ENCODE measurements at places on chromosomes 7 and 10.

DNA sequence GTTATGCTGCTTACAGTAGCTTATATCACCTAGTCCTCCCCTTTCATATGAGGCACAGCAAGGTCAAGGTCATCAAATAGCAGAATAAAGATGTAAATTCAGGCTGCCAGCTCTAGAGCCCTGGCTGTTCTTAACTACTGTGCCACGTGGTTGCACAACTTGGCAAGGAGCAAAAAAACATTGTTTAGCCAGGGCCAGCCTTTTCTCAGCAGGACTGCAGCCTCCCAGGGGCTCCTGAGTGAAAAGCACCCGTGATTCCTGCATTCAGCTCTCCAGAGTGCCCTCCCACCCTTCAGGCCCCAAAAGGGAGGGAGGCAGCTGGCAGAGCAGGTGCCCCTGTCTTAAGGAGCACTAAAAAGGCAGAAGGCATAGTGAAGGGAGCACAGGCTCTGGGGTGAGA, 31.8 kb upstream of the TM9SF3 start:
- DNase-seq: peak; percentile 44

DNA sequence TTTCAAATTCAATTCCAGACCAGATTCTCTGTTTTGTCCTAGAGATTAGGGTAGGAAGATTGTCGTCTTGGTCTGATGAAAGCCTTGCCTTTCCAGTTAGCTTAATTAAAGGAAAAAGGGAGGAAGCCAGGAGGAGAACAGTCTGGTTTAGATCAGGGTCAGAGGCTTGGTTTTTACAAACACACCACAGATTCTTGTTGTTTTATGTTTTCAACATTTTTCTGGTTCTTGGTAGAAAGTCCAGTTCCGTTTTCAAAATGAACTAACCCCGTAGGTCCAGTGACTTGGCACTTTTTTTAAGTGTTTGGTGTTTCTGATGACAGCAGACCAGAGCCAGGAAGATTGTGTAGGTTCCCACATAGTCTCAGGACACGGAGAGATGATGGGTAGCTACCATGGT, 167.1 kb upstream of the INHBA start:
- no peak for DNase-seq

GRCh38 chr10:89256340-89256739, 4.8 kb upstream of the LIPA start:
- DNase-seq: no peak

DNA sequence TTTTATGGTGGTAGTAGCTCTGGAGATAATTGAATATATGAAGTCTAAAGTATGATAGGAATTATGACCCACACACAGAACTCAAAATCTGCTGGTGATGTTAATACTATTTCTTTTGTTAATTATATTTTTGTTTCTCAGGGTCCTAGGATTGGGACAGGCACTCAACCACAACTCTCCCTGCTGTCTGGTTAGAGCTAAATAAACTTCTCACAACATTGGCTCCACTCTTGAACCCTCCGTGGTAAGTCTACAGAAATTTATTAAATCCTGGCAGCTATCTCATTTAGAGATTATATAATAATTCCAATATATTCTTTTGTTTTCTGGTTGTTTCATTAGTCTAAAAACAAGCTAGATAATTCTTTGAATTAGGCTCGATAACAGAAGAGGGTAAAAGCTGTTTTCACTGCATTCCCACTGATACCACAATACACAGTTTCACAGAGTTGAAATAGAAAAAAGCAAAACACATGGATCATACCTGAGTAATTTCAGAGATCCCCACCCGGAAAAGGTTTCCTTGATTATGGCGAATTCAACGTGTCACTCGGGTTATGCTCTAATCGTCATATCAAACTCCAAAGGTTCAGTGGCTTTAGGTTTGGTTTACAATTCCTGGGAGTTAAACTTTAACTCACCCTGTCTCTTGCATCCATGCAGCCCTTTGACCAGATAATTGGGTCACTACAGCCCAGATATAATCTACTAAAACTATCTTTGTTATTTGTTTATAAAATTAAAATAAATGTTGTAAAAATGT, at the start of gene A1CF:
Gene A1CF (minus strand): TSS at position 531 of the 763 bp plus-strand sequence. CDS start 25,687 bp downstream, outside the sequence.
- no peak for DNase-seq

GRCh38 chr7:108459922-108460551, 3.8 kb upstream of the NRCAM start:
- DNase-seq: no peak

DNA sequence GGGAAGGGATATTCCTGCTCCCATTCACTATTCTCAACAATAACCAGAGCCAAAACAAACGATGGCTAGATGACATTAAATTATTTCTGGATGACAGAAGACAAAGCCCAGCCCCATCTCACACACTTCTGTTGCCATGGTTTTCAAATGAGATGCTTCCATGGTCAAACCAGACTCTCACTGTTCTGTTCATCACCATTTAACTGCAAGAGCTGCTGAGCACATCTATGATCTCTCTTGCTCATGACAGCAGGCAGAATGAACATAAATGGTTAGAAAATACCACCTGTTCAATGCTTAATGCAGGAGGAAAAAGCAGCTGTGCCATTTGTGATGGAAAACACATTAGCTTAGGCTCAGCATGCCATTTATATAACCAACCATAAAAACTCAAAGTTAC, 758.6 kb upstream of the ZWINT start:
- no peak for DNase-seq

GRCh38 chr10:80081801-80082750, 3.6 kb downstream of the TMEM254 start:
- DNase-seq: peak; percentile 70

DNA sequence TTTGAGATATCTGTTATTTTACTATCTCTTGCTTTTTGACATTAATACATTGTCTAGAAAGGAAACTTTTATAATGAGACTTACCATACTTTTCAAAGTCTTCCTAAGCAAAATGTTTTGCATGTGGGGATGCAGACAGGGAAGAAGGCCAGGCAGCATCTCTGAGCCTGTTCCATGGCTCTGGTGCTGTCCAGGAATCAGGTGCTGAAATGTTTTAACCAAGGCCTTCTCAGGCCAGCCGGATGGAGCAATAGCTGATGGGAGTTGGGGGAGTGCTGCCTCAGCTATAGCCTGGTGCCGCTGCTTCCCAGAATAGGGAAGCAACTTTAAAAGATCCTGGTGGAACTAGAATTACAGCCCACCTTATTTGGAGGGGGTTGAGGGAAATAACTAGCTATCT, 38.5 kb downstream of the CRTAC1 start:
- DNase-seq: peak; percentile 29

DNA sequence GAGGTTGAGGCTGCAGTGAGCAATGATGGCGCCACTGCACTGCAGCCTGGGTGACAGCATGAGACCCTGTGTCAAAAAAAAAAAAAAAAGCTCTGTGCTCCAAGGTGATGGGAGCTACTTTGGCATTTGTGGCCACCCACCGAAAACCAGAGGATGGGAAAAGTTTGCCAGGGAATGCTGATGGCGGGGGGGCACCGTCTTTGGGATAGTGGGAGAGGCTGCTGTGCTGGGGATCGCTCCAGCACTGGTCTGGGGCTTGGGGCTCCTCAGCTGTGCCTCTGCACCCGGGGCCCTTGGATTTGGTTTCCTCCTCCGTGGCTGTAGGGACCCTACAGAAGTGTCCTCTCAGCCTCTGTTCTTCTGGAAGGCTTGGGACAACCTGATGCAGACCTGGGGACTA, 11.7 kb upstream of the RAMP3 start:
- no peak for DNase-seq

- DNase-seq: no peak
Measured at GRCh38 chr10:84946904-84947303, 618.5 kb downstream of the CCSER2 start.

DNA sequence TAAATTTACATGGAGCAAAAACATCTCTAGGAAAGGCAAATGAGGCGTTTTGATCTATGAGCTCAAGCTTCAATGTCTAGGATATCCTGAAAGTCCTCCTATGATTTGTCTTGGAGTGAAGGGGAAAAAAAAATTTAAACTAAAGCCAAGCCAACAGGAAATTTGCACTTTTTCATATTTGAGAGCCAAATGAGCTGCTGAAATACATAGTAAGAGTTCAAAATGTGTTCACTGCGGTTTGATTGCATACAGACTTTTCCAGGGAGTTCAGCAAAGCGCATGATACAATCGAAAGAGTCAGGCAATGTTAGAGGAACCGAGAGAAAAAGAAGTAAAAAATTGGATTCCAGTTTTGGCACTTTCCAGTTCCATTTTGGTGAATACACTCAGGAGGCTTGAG, 633.4 kb upstream of the MGMT start:
- DNase-seq: no peak

DNA sequence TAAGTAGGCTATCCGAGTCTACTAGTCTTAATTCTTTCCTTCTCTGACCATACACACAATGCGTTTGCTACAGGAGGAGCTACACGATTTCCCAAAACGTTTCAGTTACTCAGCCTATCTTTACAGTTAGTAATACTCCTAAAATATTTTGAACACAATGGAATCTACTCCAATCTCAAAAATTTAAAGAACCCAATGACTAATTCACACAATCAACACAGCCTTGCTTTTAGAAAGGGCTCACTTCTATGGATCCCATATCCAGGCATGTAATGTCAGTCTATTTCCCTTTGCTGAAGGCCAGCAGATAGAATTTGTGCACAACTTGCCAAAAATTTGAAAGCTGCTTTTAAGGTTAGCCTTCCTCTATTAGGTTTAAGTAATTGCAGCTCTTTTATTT, 107.2 kb downstream of the VPS41 start:
- DNase-seq: peak; percentile 5

DNA sequence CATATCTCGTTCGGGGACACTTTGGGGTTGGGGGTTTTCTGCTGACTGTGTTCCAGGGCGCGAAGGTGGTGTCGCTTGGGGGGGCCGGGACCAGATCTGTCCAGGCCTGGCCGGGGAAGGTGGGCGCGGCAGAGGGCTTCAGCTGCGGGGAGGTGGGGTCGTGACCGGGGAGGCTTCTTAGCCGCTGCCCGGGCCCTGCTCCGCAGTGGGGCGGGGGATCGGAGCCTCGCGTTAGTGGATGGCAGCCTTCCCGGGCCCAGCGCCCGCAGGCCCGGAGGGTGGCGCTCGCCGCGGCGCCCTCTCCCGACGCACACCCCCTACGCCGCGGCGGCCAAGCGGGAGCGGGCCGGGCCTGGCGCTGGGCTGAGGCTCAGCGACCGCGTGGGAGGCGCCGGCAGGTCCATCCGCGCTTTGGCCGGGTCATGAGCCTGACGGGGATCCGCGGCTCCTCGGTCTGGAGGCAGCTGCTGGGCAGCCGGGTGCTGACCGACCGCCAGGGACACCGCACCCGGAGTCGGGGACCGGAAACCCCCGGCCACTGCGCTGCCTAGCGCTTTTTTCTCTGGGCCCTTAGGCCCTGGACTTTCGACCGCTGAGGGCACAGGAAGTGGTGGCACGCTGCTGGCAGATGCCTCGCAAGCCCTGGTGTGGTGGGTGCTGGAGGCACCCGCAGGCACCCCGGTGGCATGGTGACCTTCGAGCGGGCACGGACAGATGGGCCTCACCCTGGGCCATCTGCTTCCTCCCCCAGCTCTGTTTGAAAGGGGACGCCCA, 1.2 kb downstream of the AGAP3 start:
- DNase-seq: peak; percentile 65

DNA sequence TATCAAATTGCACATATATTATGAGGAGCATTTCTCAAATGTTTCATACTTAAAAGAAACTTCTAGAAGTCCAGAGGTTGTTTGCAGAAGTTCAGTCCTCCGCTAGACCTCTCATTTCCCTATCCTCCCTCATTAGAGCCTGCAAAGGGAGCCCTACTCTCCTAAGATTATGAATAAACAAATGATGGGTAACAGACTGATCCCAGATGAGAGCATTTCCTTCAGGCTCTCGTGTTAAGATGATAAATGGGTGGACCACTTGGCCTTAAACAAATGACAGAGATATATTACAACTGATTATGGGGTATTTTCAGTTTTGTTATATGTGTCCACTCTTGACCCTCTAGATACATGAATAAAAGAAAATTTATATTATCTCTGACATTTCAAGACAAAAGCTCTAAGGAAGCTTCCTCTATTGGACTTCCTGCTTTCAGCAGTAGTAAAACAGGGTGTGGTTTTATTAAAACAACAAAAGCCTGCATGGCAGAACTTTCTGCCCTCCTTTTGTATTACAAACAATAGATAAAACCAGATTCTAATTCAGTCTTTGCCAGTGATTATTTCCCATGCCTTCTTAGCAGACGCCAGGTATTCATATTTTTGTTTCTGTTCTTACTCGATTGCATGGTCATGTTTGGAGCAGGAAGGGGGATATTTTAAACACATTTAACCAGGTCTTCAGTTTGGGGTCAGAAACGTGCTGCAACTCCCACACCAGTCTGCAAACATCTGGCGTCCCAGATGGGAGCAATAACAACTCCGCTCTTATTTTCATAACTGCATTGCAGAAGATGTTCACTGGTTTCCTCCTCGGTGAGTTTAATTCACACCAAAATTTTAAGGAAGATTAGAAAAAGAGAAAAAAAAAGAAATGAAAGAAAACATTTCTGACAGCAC, 52.4 kb upstream of the FAM204A start:
- DNase-seq: no peak

DNA sequence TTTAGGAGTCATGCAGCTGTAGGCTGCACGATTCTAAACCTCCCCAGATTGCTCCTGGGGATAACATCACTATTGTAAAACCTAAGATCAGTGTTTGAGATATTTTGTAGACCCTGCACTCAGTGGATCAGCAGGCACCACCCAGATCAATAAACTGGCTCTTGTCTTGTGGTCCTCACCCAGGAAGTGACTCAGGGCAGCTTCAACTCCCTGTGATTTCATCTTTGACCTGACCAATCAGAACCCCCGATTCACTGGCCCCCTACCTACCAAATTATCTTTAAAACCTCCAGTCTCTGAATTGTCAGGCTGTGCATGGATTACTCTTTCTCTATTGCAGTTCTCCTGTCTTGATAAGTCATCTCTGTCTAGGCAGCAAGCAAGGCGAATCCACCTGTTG, 25.7 kb downstream of the ARL5B start:
- DNase-seq: no peak

- peak; percentile 28 for DNase-seq
Measured at GRCh38 chr7:38630720-38631673, at the start of gene AMPH. Gene AMPH, minus strand, starts transcription at chr7:38631373. Its CDS starts 22 bp downstream, at chr7:38631351.

GRCh38 chr7:93920496-93921182, 896 bp upstream of the GNG11 start:
- DNase-seq: no peak

DNA sequence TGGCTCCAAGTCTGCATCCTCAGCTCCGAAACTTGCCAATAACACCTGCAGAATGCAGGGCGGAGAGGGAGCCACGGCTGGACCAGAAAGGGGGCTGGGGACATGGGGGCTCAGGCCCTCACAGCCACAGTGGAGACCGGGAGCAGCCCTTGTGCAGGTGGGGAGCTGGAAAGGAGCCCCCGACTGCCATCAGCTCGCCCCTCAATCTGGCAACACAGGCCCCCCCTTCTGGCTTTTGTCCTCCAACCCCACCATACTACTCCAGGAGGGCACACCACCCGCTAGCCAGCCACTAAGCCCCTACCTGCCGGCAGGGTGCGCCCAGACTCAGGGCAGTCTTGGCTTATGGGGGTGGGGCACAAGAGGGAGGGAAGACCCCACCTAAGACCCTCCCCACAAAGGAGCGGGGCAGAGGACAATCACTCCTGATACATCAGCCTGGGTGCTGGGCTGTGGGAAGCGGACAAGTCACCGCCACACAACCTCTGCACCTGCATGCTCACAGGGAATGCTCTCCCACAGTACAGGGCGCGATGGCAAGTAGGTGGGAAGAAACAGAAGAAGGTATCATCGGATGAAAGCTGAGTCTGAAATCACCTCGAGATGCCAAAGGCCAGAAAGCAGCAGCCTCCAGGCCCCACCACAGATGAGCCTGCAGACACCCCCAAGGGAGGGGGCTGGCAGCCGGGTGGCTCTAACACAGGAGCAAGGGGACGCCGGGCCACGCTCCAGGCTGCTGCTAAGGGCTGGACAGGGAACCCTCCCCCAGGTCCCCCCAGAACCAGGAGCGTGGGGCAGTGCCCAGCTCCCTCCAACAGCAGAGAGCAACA, 265.3 kb downstream of the ELFN1 start:
- no peak for DNase-seq

Data from iris pigment epithelial cell (primary cell).